ENCODE measurements at places on chromosomes 16 and 17.

- DNase-seq, result no peak
Measured at GRCh38 chr17:76529224-76530094, 8.1 kb downstream of the CYGB start.

GRCh38 chr17:44269535-44270240, 1.8 kb upstream of the SLC4A1 start:
- no peak for DNase-seq

DNA sequence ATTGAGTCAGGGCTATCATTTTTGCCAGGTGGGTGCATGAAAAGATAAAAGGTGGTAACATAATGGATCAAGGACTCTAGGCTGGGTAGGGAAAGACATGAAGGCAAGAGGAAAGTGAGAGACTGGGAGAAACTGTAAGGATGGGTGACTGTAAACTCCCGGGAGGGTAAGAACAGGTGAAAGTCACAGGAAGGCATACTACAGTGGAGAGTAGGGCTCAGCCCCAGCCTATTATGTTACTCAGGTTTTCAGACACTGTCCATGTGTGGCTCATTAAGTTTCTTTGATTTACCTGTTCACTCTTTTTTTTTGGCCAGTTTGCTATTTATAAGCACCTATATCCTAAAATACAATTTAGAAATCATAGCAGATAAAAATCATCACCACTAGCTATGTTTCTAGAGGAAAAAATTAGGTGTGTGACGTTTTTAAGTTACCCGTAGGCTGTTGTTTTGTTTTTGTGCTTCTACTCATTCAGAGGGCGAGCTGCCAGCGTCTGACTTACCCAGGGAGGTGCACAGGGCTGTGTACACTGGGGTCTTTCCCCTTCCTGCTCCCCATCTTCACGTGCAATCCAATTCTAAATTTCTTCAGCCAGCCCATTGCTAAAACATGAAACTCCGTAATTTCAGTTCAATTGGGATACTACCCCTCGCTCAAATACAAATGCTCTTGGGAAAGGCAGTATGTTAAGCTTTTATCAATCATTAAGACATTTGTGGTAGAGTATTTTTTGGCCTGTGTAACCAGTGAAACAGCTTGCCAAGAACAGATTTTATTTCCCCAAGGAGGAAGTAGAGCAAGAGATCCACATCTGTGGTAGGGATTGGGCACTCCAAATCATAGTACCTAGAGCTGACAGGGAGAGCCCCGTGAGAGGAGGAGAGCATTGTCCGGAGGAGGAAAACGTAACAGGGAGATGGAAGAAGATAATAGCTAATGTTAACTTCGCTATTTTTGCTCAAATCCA, 21.7 kb upstream of the VWA3A start:
- no peak for DNase-seq

DNA sequence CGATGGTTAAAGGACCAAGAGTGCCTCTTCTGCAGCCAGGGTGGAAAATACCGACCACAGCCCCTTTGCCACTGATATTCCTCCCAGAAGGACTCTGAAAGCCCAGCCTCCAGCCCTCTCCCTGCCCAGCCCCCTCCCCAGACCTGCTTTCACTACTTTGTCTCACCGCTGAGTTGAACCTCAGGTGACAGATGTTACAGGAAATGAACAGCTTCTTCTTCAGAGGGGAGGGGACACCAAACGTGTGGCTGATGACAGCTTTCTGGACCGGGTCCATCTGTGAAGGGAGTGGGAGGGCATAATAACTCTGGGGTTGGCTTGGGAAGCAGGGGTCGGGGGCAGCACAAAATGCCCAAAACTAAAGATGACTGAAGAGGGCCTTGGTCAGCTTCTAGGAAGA, 14.2 kb downstream of the NKIRAS2 start:
- no peak for DNase-seq

DNA sequence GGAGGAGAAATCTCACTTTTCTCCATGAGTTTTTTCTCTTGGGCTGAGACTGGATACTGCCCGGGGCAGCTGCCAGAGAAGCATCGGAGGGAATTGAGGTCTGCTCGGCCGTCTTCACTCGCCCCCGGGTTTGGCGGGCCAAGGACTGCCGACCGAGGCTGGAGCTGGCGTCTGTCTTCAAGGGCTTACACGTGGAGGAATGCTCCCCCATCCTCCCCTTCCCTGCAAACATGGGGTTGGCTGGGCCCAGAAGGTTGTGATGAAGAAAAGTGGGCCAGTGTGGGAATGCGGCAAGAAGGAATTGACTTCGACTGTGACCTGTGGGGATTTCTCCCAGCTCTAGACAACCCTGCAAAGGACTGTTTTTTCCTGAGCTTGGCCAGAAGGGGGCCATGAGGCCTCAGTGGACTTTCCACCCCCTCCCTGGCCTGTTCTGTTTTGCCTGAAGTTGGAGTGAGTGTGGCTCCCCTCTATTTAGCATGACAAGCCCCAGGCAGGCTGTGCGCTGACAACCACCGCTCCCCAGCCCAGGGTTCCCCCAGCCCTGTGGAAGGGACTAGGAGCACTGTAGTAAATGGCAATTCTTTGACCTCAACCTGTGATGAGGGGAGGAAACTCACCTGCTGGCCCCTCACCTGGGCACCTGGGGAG, 19.1 kb downstream of the NGFR start:
- DNase-seq, result no peak

DNA sequence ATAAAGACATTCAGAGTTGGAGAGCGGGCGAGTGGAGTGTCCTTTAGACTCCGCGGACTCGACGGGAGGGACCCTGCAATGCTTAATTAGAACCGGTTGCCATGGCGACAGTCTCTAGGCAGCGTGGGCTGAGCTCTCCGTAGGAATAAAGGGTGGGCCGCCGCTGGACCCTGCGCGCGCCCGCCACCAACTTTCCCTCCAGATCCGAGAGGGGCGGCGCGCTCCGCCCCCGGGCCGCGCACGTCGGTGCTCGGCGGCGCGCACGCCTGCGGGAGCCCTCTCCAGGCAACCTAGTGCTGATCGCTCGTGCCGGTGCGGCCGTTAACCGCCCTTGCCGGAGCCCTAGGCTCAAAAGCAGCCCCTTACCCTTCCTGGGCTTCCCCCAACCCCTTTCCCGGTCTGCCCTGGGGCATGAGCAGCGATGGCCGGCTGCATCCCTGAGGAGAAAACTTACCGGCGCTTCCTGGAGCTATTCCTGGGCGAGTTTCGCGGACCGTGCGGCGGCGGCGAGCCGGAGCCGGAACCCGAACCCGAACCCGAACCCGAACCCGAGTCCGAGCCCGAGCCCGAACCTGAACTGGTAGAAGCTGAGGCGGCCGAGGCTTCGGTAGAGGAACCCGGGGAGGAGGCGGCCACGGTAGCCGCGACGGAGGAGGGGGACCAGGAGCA, at the start of gene PPM1E:
PPM1E (plus strand) TSS at position 278 of the 669 bp plus-strand sequence.
- peak; percentile 41 for DNase-seq
